ENCODE measurements at places on chromosomes 6 and 20.

GRCh38 chr6:167163476-167164011, 5.8 kb upstream of the GPR31 start:
- no peak for DNase-seq

GRCh38 chr20:29878281-29878741, 1379.2 kb upstream of the DEFB115 start:
- peak; percentile 55 for DNase-seq

DNA sequence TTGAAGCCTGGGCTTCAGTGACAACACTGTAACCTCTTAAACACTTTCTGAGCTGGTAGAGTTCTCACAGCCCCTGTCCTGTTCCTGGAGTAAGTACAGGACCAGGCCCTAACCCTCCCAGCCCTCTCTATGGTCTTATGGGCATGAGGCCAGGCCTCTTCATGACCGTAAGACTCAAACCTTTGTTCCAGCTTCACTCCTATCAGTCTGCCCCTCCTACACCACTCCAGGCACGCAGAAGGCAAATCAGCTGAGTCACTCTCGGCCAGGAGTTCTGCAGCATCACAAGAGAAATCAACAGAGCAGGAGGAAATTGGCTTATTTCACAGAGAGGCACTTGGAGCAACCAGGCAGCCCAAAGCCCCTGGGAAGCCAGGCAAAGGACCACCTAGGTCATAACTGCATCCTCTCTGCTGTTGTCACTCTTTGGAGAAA, 25.3 kb upstream of the CHD6 start:
- no peak for DNase-seq

DNA sequence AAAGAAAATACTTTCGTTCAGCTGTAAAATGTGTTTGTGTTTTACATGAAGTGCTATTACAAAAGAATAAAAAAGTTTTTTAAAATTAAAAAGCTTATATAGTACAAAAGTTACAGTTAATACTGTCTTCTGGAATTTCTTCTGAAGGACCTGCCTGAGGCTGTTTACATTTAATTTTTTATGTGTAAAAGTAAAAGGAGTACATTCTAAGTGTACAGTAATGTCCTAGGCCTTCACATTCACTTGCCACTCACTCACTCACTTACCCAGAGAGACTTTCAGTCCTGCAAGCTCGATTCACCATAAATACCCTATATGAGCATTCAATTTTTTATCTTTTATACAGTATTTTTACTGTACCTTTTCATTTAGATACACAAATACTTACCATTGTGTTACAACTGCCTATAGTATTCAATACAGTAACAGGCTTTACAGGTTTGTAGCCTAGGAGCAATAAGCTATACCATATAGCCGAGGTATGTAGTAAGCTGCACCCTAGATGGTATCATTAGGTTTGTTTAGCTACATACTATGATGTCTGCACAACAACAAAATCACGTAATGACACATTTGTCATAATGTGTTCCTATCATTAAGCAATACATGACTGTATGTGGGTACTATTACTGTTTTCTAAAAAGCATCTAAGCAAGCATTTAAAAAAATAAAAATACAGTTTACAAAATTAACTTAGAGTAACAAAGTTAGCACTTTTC, 33.0 kb downstream of the RNF146 start:
- no peak for DNase-seq

DNA sequence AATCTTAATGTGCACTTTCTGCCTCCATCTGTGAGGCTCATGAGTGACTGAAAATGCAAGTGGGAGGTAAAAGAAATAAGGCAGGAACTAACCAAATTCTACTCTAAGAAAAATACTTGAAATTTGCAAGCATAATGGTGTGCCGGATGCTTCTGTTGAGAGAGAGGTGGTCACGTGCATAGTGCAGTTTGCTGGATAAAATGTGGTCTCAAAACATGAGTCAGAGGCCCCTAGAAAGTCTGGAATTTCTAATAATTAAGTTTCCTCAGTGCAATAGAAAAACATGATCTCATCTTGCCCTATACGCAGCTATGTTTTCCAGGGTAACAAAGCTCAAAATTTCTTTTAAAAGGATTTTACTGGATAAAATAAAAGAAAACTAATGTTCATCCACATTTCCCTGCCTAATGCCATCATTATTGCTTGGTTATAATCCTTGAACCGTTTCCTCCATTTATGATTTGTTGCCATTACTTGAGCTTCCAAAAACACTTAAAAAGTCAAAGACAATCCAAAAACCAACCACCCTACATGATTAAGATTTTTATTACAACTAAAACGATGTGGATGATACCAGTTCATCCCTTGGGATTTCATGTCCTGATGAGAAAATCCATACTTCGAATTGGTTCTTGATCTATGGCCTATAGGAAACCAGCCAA, 351.7 kb upstream of the ARID1B start:
- DNase-seq, result no peak

DNA sequence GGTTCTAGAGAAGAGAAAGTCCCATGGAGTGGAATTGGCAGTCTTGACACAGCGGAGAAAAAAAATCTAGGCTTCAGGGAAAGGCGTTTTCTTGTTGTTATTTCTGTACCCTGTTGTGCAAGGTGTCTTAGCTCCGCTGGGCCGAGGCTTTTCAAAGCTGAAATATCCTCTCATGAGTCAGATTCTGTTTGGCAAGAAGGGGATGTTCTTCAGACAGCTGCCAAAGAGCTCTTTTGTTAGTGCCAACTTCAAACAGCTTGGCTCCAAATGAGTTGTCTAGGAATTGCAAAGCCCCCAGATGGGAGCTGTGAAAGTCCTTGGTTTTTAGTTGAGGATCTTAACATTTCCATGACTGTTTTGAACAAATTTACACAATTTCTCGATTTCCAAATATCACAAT, 45.6 kb downstream of the LRRN4 start:
- DNase-seq, result no peak

GRCh38 chr6:102812242-102812641, 1418.7 kb downstream of the GRIK2 start:
- no peak for DNase-seq

DNA sequence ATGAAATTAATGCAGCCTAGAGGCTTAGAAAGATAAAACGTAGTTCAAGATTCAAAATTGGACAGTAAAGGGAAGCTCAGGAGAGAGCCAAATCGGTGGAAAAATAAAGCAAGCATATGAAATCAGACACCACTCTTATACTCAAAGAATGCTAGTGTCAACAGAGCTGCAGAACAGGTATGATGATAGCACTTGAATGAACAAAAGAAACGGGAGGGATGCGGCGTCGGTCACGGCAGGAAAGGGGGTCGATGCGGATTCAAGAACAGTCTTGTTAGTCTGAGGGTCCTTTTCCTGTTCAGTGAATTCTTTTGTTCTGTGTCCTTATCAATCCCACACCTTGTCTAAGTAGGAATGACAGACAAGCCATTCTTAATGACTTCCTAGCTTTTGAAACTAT, 114.4 kb downstream of the FOXC1 start:
- no peak for DNase-seq

DNA sequence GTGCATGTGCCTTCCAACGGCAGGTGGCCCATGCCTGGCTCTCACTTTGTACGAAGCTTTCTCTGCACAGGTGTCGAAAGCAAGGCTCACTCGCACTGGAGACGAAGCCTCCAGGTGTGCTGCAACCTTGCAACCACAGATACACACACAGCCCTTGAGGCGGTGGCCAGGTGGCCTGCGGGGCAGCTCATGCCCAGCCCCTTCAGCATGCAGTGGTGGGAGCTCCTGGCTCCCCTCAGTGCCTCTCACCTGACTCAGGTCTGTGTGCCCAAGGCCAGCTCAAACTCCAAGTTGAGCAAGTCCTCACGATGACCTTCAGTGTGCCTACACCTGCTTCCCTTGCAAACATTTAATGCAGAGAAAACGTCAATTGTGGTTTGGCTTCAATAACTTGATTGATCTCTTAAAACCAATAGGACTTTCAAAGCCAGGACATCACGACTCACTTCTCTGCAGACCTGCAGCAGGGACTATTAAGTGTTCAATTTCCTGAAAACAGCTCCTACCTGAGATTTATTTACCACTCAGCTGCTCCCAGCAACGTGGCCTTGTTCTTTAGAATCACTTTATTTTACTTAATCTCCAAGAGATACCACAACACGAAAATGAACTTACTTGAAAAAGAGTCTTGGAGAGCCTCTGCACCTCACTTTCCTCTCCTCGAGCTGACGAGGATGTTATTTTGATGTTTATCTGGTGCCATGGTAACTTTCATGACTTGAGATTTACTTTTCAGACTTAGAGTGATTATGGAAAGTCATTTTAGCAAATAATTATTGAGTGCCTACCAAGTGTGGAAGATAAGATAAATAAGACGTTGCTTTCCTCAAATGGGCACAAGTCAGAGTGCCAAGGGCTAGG, 86.3 kb downstream of the SLC22A23 start:
- no peak for DNase-seq

GRCh38 chr20:43821795-43822194, 92.9 kb upstream of the TOX2 start:
- peak; percentile 43 for DNase-seq

- DNase-seq, result no peak
Measured at GRCh38 chr6:2531426-2532215, 219.1 kb downstream of the MYLK4 start.

DNA sequence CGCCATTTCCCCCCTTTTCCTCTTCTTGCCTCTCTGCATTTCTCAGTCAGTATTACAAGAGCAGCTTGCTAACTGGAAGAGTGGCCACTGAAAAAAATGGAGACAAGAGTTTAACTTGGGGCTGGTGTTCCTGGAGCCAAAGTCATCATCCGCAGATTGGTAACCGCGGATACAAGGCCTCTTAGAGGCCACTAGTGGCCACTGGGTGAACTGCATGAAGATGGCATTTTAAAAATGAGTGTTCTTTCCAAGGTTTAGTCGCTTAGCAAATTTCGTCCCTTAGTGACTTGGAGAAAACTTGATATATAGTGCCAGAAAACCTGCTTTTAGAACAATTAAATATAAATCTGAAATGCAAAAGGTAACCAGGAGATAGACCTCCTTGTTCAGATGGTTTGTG, 4.8 kb downstream of the F13A1 start:
- peak; percentile 75 for DNase-seq

DNA sequence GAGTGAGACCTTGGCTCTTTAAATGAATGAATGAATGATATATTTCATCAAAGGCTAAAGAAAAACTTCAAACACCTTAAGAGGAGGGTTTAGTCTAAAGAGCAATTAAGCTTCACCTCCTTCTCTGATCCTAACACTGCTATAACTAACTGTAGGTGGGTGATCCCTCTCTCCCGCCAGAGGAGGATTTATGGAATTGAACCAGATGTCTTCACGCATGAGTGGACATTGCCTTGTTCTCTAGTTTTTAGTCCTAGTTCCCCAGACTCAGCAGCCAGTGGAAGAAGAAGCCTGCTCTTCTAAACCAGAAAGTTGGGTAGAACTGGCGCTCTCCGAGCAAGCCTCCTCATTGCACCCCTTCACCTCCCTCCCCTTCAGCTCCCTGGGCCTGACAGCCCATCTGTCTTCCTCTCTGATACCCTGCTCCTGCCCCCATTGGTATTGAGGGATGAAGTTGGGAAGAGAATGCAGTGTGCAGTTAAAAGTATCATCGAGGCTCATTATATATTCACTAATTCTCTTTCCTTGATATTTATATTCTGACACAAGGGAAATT, 142.7 kb downstream of the ARID1B start:
- no peak for DNase-seq

GRCh38 chr20:34954904-34955230, 739 bp downstream of the GSS start:
- DNase-seq, result no peak

DNA sequence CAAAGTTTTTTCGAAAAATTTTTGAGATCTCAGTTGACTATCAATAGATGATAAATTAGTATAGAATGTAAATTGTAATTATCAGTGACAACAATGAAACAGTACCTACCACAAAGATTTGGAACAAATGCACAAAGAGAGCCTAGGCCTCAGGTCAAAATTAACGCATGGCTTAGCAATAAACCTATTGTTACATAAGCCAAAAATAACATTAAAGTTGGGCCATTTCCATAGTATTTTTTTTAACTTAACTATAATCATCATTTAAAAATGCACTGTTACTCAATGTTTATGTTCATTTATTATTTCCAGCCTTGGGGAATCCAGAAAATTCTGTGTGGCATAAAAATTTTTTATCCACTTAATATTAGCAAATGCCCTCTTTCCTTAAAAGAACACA, 117.0 kb downstream of the EPB41L2 start:
- no peak for DNase-seq

GRCh38 chr6:146277142-146277541, 248.3 kb downstream of the GRM1 start:
- DNase-seq, result no peak

- peak; percentile 87 for DNase-seq
Measured at GRCh38 chr20:43722153-43722505, 4.7 kb downstream of the GTSF1L start.

DNA sequence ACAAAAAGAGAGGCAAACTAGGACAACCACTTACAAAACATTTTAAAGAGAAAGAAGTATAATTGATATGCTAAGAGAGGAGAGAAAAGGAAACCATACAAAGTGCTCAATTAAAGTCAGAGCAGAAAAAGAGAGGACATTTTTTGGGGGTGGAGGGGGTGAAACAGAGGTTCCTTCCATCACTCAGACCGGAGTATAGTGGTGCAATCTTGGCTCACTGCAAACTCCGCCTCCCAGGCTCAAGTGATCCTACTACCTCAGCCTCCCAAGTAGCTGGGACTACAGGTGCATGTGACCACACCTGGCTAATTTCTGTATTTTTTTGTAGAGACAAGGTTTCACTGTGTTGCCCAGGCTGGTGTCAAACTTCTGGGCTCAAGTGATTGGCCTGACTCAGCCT, 9.4 kb downstream of the WASF1 start:
- no peak for DNase-seq

DNA sequence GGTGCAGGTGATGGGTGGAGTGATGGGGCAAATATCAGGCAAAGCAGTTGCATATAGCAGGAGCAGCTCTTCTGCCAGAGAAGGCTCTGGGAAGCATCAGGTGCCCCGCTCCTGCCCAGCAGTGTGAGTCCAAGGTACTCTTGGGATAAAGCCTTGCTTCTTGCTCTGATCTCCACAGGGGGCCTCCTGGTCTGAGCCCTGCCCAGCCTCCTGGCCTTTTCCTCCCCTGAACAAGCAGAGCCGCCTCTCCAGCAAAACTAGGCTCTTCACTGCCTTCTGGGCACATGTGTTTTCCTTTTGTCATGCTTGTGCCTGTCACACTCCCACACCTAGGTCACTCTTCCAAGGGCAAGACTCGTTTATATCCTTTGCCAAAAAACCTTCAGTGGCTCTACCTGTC, 34.3 kb downstream of the SIRPA start:
- no peak for DNase-seq

DNA sequence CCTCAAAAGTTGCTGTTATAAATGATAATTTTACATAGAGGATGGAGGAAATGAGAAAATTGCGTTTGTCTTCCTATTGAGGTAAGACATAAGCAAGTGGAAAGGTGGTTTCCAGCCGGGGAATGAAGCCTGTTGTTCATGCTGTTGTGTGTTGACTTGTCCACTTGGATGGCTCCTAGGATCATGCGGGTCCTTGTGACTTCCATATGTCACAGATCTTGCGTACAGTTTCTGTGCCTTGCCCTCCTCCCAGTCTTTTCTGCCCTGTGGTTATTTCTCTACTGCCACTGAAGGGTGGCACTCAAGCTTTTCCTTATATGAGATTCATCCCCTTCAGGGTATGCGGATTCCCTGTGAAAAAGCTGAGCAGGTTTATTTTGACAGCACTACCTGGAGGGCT, 116.6 kb downstream of the CARMIL1 start:
- no peak for DNase-seq
